Activated CD4-positive, alpha-beta T cell treated with anti-CD3 and anti-CD28 coated beads, Interleukin-2, amount 10 ng/mL, durations not matched to agents 7 days and 5 days (primary cell): ENCODE measurements at places on chromosomes 2 and 18. TPM values are rescaled to one million over a fixed set of nuclear protein-coding genes. Genes with fewer than 3 reads are reported as not detected.

DNA sequence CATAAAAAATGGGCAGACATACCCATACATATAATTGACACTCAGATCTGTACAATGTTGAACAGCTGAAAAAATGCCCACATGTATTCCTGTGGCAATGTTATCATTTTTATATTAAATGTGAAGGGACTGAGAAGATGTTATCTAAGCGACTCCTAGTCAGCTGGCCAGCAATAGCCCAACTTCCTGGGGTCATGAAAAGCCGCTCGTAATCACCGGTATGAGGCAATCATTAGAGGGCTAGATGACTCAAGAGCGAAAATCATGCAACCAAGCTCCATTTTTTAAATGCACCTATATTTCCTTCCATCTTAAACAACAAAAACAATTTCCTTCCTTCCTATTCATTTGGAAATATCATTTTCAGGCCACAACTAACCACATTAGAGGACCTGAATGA, 274.6 kb upstream of the CCDC68 start:
- peaks cover 1% of the 10 kb centered on the region for H3K4me1 ChIP-seq
- no peaks in the 10 kb centered on the region for H3K27me3 ChIP-seq
- no peak overlapping the region for H3K27ac ChIP-seq
- no peak for DNase-seq

DNA sequence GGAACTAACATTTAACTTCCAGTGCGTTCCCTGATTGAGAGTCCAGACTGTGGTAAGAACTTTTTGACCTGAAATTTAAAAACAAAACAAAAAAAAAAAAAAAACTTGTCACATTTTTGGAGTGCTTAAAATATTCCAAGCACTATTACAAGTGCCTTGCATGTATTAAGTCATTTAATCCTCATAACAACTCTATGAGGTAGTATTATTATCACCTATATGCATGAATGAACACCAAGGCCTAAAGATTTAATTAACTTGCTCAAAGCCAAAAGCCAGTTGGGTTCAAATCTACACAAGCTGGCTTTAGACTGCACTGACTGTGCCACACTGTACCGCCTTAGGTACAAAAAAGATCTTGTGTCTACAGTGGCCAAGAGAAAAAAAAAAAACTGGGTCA, 35.2 kb downstream of the METTL4 start:
- H3K27me3 ChIP-seq: no peaks in the 10 kb centered on the region
- H3K36me3 ChIP-seq: peaks cover 31% of the 10 kb centered on the region
- no peaks in the 10 kb centered on the region for H3K4me1 ChIP-seq
- DNase-seq: no peak
- H3K27ac ChIP-seq: no peak overlapping the region

Gene GPC1
- 7.5 TPM for total RNA-seq

Gene LYG1
- 1.6 TPM for total RNA-seq
